Right atrium auricular region (tissue), 2 donors: ENCODE measurements at places on chromosomes 3 and 15. TPM values are rescaled to one million over a fixed set of nuclear protein-coding genes. Genes with fewer than 3 reads are reported as not detected.

The MORC1 gene
- total RNA-seq: not detected

DNA sequence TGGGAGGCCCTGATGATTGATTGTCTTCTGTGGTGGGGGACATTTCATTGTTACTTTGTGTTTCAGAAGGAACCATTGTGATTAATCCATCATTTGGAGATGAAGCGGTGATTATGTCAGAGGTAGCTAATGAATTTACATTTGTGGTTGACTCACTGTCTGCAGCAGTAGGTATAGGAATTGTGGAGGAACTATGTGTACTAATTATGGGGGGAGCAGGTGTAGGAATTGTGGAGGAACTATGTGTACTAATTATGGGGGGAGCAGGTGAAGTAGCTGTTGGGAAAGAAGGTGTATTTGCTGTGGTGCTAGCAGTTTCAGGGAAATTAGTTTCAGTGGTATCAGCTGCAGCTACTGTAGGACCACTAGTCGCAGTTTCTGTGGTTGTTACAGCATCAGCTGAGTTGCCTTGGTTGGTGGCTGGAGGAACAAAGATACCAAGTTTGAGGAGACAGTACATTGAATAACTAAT lies 6.9 kb downstream of the MUC13 start:
- no peak for DNase-seq

- no peak for DNase-seq
Measured at GRCh38 chr3:108620250-108620649, 30.7 kb downstream of the DZIP3 start.

DNA sequence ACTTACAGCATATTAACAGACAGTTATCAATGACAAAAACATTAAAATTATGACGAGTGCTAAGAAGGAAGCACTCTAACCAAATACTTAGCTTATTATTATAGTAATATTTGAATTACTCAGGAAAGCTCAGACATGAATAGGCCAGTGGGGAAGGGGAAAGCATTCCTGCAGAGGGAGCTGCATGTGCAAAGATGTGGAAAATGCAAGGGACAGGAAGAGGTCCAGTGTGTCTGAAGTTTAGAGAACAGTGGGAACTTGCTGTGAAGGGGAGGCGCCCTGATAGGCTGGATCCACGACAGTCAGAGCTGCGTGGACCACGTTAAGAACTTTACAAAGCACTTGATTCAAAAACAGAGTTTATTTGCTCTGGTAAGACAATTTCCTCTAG lies 1.2 kb upstream of the SPICE1 start:
- no peak for DNase-seq

DNA sequence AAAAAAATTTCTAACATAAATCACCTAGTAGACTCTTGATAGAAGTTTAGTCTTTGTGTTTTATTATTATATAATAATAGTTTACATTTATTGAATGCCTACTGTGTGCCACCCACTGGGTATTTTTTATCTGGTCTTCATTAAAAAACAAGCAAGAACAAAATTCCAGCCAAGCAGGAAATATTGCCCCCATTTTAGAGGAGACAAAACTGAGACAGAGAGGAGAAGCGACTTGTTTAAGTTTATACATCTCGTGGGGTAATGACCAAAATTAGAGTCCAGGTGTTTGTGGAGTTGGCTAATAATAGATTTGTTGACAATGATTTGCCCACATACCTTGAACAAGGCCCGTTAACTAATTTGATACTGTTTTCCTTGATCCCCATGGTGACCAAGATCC lies 33.1 kb upstream of the FBXL22 start:
- DNase-seq: no peak

GRCh38 chr3:31522152-31522551 lies 10.6 kb upstream of the STT3B start:
- DNase-seq: no peak

DNA sequence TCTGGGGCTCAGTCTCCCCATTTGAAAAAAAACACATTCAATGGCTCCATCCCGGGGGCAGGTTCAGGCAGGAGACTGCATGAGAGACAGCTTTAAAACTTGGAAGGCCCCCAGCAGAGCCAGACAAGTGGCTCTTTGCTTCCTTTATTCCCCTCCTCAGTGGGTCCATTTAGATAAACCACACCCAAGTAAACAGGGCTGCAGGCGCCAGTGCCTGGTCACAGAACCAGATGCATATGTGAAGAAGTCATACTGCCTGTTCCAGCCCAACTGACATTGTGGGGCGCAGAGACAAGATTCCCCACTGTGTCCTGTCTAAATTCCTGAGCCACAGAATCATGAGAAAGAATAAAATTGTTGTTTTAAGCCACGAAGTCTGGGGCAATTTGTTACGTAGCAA lies 9.0 kb downstream of the FBN1 start:
- no peak for DNase-seq

- no peak for DNase-seq
Measured at GRCh38 chr3:100402891-100403290, 1.6 kb downstream of the LNP1 start.
